Stimulated activated CD8-positive, alpha-beta memory T cell treated with anti-CD3 and anti-CD28 coated beads, Interleukin-15, amount 100 ng/mL, for 1 hour (primary cell): ENCODE measurements at places on chromosomes 4 and X.

- DNase-seq: no peak
Measured at GRCh38 chr4:1592068-1592708, 91.9 kb downstream of the FAM53A start.

- no peak for DNase-seq
Measured at GRCh38 chr4:170978990-170979389, 834.2 kb upstream of the GALNTL6 start.

GRCh38 chr4:102627831-102628523 is 126.8 kb downstream of the NFKB1 start:
- no peak for DNase-seq

GRCh38 chr4:52968241-52968640 is 106.1 kb downstream of the RASL11B start:
- no peak for DNase-seq

- no peak for DNase-seq
Measured at GRCh38 chrX:49761481-49761880, 65.7 kb upstream of the PAGE1 start.

DNA sequence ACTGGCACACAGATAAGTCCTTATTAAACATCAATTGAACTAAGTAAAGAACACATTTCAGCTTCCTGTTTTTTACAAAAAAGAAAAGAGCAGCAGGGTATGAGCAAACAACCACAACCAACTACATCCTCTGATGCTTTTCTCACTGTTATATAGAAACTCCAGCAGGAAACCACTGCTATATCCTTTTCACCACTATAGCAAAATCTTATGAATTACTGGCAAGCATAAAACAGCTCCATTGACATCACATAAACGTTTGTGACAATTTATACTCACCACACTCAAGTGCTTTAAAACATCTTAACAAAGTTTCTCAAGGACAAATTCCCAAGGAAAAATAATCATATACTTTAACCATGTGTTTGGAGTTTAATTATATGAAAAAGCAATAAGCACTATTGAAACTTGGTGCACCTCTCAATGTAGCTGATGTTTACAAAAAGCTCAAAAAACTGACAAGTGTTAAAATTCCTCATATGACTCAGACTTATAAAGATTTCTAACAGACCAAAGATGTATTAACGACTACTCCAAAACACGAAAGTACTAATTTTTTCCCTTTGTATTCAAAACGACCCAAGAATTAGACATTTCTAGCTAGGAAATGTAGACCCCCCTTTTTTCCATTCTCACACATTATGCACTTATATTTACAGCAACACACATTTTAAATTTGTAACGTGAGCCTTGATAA is 12.9 kb downstream of the GPRIN3 start:
- DNase-seq: no peak

DNA sequence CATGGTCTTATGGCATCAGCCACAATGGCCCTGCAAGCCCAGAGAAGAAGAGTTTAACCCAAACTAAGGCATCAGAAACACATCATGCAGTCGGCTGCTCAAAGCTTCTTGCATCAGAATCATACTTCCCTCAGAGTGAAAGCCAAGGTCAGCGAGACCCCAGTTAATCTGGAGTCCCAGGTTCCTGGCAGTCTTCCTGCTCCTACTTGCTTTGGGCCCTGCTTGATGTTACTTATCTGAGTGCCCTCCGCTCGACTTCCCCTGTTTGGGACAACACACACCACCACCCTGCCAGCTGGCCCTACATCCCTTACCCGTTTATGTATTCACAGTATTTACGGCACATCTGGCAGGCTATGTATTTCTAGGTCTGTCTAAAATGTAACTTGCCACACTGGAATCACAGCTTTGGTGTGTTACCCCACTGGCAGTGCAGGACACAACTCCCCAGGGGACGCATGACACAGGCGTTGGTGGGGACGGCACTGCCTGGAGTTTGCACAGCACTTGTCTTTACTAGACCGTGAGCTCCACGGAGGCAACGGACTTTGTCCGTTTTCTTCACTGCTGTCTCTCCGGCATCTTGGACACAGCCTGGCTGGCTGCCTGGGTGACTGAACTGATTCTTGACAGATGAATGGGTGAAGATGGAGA is 22.8 kb downstream of the CRMP1 start:
- no peak for DNase-seq

- DNase-seq: no peak
Measured at GRCh38 chr4:87240341-87240740, 19.9 kb upstream of the KLHL8 start.

GRCh38 chrX:15751155-15751819 is 13.2 kb downstream of the CA5B start:
- DNase-seq: no peak

DNA sequence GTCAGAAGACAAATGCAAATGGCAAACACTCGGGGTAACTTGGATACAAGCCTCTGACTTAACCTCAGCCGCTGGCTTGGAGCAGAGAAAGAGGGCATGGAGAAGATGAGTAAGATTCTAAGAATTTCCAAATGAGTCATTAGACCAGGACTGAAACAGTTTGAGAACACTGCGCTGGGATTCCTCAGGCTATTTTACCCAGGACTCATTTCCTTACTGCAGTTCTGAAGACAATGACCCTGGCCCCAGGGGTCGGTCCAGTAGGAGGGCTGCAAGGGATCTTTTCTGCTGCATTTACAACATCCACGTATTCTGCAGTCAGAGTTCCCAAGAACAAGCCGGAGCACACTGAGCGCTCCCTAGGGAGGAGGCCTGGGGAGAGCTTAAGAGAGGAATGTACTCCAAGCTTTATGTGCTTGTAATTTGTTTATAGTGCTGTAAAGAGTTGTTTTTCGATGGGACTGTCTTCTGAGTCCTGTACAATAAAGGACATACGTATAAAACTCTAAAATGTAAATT is 27.3 kb upstream of the SORBS2 start:
- DNase-seq: no peak

- DNase-seq: no peak
Measured at GRCh38 chr4:121030711-121031110, 41.6 kb downstream of the NDNF start.

DNA sequence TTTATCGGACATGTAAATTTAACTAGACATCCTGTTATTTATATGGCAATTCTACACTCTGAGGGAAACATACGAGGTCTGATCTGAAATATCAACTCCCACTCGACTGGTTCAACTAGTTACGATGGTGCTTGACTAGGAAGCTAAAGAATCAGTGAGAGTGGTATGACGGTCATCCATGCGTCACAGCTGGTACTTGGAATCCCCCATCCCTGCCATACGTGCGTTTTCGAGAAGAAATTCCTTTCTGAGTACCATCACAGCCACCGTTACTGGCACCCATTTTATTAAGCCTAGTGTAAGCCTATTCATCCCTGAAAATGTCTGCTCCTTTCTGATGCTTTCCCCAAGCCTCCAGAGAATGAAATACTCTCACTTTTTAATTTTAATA is 695 bp upstream of the PIGA start:
- DNase-seq: peak; percentile 16

GRCh38 chrX:148498067-148498466 is 2.4 kb upstream of the AFF2 start:
- no peak for DNase-seq

GRCh38 chr4:84263415-84263814 is 235.7 kb downstream of the NKX6-1 start:
- DNase-seq: no peak

GRCh38 chr4:6473264-6474052 is 1.0 kb upstream of the PPP2R2C start:
- no peak for DNase-seq

DNA sequence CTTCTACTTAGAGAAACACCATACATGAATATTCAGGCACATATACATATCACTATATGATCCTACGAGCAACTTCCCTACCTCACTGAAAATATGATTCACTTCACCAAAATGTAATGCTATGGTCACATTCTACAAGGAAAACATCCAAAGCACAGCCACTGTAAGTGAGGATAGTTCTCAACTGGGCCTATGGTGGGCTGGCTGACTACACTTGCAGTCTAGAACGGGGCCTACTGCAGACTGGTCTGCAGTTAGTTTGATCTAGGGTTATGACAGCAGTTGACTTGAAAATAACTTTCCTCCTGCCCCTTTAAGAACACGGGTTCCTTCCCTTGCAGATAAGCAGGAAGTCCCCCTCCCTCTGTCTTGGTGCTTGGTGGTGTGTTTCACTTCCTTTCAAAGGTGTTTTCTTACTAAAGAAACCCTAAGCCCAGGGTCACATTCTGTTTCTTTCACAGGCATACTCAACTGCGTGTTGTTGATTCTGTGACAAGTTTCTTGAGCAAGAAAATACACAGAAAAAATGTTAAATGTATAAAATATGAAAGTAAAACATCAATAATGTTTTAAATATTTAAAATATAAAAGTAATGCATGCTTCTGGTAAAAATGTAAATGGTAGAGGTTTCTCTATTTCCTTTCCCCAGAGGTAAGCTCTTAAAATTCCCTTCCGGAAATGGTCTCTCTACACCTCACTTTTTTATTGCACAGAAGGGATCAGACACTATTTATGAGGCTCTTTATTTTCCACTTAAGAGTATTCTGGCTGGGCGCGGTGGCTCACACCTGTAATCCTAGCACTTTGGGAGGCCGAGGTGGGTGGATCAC is 18.0 kb upstream of the TMSB4X start:
- DNase-seq: no peak

DNA sequence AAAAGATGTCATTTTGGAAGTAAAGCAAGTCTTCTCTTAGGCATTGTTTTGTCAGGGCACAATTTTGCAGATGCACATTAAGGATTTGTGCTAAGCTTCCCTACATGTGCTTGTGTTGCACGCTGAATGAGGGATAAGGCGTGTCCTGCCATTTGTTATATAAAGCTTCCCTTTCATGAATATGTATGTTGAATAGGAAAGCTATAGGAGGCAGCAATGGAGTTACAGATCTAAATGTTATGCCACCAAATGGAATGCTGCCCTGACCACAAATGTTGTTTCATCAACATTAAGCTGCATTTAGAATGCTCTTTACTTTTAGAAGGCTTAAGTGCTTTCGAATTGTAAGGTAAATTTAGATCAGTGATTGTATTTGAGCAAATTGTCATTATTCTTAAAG is 20.9 kb downstream of the SGMS2 start:
- no peak for DNase-seq

DNA sequence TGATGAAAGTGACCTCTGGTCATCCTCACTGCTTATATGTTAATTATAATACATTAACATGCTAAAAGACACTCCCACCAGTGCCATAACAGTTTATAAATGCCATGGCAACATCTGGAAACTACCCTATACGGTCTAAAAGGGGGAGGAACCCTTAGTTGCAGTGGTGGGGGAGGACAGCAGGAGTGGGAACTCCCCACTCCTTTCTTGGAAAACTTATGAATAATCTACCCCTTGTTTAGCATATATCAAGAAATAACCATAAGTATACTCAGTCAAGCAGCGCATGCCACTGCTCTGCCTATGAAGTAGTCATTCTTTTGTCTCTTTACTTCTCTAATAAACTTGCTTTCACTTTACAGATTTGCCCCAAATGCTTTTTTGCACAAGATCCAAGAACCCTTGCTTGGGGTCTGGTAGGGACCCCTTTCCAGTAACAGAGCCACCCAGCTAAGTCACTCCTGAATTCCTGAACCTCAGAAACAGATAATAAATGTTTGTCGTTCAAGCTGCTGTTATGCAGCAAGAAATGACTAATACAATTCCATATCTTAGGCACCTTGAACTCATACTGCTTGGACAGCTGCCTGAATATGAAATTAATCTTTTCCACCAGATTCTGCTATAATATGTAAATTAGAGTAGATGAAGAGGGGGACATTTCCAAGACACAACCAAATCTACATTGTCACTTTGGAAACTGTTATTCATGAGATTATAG is 14.4 kb upstream of the REPS2 start:
- no peak for DNase-seq

- DNase-seq: no peak
Measured at GRCh38 chrX:859329-859728, 228.7 kb downstream of the SHOX start.

DNA sequence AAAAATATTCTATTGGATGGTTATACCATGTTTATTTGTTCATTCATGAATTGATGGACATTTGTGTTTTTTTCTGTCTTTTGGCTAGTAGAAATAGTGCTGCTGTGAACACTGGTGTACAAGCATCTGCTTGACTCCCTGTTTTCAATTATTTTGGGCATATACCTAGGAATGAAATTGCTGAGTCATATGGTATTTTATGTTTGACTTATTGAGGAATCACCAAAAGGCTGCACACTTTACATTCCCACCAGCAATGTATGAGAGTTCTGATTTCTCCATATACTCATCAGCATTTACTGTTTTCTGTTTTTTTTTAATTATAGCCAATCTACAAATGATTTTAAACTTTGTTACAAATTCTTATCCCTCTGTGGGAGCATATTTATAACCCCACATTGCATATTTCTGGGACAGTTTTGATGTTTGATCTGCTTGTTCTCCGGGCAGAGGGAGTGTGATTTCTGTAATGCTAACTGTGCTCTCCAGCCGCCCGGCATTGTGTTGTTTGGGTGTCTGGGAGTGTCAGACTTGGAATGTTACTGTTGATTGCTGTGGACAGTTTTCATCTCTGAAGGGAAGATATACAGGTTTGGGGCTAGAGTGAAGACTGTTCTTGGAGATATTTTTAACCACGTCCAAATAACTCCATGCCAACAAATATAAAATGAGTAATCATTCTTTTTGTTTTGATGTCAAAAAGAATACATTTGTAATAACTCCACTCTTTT is 60.5 kb upstream of the PGRMC2 start:
- DNase-seq: no peak

GRCh38 chr4:53640576-53641453 is 49.5 kb upstream of the LNX1 start:
- no peak for DNase-seq

- no peak for DNase-seq
Measured at GRCh38 chrX:39721566-39722279, 376.0 kb downstream of the BCOR start.

DNA sequence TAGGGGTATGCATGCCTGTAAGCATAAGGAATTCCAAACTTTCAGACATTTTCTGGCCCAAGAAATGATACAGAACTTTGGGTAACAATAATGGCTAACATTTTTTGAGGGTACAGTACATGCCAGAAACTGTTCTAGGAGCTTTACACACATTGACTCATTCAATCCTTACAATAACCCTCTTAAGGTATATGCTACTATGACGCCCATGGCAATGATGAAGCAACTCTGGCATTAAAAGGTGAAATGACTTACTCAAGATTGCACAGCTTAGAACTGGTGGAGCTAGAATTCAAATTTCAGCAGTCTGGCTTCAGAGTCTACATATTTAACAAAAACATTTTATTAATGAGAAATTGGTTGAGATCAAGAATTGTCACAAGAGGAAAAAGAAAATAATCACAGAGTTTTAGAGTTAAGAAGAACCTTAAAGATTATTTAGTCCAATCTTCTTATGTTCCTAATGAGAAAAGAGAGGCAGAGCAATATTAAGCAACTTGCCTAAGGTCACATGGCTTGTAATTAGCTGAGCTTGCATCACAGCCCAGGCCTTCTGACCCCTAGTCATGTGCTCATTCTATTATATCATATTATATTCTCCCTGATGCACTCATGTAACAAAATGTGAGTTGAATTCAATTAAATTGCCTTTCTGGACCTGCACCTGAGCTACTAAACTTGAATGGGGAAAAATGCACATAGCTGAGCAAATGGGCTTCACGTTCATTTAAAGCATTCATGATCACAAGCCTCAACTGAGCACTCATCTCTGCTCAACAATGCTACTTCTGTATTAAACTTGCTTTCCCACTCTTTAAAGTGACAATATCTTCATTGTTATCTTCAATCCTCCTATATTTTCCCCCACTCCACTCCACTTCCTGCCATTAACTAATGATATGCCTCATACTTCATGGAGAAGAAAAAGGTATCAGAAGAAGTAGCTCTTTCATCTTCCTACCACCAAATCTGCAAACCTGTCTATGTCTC is 73.2 kb downstream of the ENOX2 start:
- no peak for DNase-seq
